ENCODE measurements at places on chromosomes 12 and 14.

GRCh38 chr14:65351493-65352194 is 60.9 kb upstream of the FUT8 start:
- DNase-seq, result no peak

- DNase-seq, result no peak
Observed at GRCh38 chr12:63895841-63896240, 51.3 kb downstream of the SRGAP1 start.

GRCh38 chr12:120264904-120265472 is 542 bp downstream of the PXN start:
- no peak for DNase-seq

GRCh38 chr14:88079624-88080023 is 74.7 kb downstream of the GPR65 start:
- DNase-seq, result no peak

DNA sequence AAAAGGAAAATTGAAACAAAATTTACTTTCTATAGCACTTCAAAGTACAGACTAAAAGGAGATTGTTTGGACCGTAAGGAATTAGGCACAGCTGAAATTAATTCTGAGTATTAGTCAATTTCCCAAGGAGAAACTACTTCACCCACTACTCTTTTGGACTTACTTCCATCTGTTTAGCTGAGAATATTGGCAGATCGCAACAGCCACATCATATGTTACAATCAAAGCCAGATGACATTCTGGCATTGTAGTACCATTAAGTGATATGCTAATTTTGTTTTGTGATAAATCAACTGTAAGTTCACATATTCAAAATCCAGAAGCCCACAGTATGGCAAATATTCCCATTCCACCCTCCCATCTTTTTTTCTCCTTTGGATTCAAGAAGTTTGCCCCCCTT is 47.1 kb upstream of the ANKS1B start:
- no peak for DNase-seq

- peak; percentile 78 for DNase-seq
Observed at GRCh38 chr12:12704593-12705230, 8.7 kb upstream of the GPR19 start.

GRCh38 chr14:99055019-99055418 is 217.0 kb downstream of the BCL11B start:
- peak; percentile 29 for DNase-seq

DNA sequence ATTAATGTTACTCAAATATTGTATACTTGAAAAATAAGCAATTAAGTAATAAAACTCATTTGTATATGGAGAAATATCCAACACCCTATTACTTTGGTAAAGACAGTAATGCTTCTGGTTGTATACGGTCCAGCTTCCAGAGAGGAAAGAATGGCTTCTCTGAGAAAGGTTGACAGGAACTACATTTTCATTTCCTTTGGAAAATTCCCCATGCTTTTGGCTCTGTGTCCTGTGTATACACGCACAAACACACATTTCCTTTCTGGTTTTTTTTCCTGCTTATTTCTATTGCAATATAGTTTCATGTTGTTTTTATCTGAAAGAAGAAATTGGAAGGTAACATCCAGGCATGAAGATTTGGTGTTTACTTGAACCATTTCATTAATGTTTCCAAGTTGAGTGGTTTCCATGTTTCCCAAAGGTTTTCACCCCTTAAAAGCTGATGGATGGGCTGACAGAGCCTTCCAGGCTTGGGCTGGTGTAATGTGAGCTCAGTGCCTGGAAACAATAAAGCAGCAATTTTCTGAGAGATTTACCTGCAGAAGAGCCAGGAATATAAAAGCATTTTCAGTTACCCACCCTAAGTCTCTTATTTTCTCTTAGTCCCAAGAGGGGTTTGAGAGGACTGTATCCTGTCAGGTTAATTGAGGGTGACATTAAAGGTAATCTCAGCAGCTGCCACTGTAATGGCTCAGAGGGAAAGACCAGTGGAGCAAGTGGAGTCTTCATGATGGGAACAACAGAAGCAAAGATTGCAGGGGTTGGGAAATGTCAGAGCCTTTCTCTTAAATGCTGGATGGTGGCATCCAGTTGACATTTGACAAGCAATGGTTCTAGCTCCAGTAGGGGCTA is 33.4 kb upstream of the TMTC1 start:
- no peak for DNase-seq

DNA sequence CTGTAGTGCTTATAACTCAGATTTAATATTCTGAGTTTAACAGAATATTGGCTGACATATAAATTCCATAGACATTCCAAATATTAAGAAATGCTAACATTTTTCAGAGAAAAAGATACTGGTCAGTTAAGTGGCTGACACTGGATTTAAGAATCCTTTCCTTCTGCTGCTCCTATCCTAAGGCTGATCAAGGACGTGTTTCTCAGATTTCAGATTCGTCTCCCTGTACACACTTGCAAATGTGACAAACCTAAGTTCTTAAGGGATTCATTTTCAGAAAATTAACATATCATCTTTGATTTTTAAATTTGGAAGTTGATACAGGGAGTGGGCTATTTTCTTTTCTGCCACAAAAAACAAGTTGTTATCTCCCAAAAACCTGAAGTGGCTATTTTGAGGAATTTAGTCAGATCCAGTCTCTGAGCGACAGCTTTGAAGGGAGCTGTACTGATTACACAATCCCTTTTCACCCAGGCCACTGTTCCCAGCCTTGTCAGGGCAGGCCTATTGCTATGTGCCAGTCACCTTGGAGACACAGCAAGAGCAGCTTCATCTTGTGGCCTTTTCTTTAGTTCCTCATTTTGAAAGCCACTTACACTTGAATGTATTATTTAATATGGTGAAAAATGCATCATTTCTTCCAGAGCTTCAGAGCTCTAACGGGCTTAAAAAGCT is 370.6 kb downstream of the KCNH5 start:
- no peak for DNase-seq

DNA sequence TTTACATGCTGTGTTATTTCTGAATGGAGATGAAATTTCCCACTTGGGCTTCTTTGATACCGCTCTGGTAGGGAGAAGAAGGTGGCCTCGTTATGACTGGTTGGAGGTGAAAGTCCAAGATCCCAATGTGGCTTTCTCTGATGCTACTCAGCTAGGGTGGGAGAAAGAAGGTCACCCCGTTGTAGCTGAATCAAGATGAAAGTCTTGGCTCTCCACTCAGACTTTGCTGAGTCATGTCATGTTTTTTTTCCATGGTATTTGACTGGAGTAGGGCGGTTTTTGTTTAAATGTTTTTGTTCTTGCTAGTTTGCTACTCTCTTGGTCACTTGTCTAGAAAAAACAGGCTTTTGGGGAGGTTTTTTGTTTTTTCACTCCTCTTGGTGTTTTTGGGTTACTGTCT is 2.4 kb upstream of the PDE6H start:
- no peak for DNase-seq

GRCh38 chr14:101192661-101193000 is 289.1 kb upstream of the RTL1 start:
- DNase-seq, result no peak

- no peak for DNase-seq
Observed at GRCh38 chr12:62738105-62738504, 196.8 kb downstream of the PPM1H start.
